ENCODE measurements at places on chromosomes 11 and 22.

DNA sequence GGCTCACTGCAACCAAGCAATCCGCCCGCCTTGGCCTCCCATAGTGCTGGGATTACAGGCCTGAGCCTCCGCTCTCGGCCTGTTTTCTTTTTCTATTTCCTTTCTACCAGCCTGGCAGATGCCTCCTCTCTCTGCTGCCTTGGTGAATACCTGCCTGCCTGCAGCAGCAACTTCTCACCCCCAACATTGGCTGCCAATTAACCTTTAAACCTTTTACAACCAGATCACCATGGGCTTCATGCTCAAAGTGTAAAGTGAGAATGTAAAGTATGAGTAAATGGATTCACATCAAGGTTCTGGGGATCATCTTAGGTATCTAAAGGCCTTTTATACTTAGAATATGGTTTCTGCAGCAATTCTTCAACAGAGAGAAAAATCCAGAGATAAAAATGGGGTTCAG is 13.0 kb upstream of the FCHSD2 start:
- no peak for DNase-seq

DNA sequence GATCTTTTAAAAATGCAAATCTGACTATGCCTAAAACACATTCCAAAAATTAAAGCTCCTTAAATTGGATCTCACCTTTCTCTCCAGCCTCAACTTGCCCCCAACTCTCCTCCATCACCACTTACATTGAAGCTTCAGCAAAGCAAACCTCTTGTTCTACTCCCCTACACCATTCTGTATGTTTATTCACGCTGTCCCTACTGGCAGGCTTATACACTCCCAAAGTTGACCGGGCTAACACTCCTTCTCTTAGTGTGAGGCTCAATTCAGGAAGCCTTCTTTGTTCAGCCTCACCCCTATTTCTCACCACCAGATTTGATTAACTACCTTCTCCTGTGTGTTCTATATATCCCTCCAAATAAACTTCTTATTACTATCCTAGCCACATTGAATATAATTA is 1.8 kb upstream of the GDPD4 start:
- DNase-seq: no peak

DNA sequence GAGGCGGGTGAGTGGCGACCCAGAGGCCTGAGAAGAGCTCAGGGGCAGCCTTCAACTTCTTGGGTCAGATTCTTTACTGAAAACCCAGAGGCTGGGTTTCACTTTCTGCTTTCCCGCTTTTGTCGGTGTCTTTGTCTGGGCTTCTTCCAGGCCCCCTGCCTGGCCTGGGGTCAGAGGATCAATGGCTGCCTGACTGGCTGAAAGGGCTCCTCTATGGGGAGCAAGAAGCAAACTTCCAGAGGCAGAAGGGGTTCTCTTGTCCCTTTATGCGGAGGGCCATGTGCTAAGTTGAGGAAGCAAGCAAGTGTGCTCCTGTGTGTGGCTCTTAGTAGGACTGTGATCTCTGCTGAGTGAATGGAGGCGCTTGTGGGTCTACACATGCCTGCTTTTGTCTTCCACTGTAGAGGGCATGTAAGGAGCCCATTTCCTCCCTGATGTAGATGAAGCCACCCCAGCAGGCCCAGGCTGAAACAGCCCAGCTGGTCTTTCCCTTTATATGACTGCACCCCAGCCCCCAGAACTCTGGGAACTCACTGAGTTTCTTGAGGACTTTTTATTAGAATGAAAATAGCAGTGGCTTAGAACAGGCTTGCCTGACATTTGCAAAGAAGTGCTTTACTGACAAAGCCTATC is 1.0 kb upstream of the PKNOX2 start:
- no peak for DNase-seq

DNA sequence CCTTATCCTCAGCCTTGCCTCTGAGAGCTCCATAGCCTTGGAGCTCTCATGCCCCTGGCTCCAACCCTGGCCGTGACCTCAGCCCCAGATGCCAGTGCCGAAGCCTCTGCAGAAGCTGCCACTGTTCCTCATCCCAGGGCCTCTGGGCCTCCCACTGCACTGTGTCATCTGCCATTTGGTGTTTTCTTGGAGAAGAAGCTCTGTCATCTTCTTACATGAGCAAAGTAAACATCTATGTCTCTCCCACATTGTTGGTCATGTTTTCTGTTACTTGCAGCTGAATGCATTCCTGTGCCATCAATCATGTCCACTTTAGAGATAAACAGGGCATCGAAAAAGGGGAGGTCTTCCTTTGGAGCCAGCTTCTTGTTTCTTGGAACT is 45.0 kb upstream of the FTH1 start:
- no peak for DNase-seq

- no peak for DNase-seq
These were observed 34.4 kb downstream of the CYP2R1 start for GRCh38 chr11:14857621-14858020.

GRCh38 chr11:693887-694562 is 997 bp downstream of the DEAF1 start:
- DNase-seq: no peak

GRCh38 chr22:24002851-24003250 is 2.4 kb downstream of the GSTT4 start:
- no peak for DNase-seq

DNA sequence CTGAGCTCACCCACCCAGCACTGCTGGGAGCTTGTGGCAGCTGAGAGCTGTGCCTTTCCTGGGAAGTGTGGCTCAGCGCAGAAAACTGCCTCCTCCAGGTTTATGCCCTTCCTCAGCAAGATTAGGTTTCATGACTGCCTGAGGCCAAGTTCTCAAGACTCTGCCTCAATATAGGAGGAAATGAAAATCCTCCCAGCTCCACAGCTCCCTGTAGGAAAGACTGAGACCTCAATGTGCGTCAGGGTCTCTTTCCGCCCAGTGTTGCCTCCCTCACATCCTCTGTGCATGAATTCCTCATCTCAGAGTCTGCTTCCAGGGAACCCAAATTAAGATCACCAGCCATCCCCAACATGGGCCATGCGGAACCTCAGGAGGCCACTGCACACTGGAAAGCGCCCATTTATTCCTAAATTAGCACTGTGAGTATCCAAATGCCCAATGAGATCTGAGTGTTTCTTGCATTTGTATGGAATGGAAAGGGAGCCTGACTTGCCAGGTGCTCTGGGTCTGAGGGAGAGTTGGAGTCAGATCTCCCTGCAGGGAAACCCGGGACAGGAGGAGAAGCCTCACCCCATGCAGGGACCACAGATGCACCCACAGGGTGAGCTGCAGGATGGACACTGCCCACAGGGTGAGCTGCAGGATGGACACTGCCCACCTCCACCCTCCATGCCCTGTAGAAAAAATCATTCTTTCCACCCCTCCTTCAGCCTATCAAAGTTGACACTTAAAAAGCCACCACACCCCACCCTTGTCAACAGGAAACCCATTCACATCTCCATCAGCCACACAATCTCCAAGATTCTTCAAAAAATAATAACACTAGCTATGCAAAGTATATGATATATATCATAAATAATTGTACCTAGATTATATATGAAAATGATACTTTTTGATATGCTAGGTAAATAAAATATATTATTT is 97.4 kb upstream of the IGLL5 start:
- no peak for DNase-seq

DNA sequence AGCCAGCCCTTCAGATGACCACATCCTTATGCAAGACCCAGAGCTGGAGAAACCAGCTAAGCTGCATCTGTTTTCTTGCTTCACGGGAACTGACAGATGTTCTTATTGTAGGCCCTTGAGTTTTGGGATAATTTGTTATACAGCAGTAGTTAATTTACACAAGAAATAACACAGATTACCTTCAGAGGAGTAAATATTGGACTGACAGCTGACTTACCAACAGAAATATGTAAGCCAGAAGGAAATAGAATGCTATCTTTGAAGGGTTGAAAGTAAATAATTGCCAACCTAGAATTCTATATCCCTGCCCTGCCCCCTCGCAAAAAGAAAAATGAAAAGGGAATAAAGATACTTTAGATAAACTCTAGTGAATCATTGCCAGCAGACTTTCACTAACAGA is 124.1 kb downstream of the WNT7B start:
- DNase-seq: no peak

DNA sequence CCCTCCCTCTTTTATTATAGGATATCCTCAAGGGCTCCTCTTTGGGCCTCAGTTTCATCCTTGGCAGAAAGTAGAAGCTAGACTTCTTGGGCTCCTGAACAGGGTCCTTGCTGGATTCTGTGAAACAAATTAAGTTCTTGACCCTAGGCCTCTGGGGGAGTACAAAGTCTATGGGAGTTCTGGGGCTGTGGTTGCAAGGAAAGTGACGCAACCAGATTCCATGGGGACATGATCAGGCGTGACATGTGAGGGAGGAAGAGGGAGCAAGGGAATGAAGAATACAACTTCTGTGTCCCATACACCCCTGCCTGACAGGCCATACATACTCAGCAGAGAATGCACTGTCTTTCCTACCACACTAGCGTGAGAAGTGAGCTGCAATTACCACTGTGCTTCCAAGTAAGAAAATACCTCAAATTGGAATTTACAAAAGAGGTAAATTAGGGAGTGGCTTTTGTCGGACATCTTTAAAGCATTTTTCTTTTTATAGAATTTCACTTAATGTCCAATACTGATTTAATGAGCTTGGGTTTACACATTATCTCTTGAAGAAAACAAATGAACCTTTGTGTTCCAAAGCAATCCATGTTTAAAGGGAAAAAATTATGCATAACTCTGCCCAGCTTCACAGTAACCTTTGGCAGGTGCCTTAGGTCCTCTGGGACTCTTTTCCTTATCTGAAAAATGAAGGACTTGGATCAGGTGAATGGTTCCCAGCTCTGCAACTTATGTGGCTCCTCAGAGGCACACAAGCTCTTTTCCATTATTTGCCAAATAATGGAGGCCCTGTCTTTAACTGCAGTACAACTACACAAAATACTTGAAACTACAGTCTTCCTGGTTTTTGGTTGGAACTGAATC is 38.9 kb downstream of the LIMK2 start:
- no peak for DNase-seq

GRCh38 chr11:72681226-72682153 is 7.3 kb upstream of the PDE2A start:
- DNase-seq: no peak

GRCh38 chr11:94629741-94630140 is 62.6 kb downstream of the PIWIL4 start:
- no peak for DNase-seq

DNA sequence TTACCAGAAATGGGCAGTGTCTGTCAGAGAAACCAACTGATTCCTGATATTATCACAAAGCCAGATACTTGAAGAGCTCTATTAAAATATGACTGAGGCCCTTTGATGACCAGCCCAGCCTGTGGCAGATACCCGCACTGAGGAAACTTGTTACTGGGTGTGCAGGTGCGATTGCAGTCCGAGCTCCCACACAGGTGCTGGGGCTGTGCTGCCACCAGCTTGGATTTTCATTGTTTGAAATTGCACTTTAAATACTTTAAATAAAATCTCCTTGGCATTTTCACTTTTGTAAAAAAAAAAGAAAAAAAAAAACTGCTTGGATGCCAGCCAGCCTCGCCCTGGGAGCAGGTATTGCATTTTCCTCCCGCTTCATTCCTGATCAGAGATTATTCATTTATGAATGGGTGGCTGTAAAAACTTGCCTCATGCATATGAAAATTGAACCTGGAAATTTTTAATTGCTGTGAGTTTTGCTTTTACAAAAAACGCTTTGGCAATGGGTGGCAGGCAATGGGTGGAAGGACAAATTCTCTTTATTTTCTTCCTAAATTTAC is 21.2 kb downstream of the EHF start:
- no peak for DNase-seq

GRCh38 chr22:42324990-42325710 is 54.7 kb upstream of the TCF20 start:
- no peak for DNase-seq

GRCh38 chr11:126165311-126165720 is 46.1 kb downstream of the RPUSD4 start:
- no peak for DNase-seq

DNA sequence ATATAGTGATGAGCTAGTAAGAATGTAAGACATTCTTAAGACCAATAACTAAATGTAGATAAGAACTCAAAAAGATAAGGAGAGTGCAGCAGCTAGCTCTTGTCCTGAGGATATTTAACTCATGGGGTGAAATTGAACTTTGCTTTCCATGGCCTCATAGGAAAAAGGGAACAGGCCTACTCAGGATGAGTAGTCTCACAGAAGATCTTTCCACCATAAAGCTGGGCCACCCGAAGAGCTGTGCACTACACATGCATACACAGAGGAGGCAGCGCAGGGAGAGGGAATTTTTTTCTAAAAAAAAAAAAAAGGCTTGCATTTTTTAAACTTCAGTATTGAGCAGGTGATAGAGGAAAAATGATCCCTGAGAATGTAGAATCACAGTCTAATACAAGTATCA is 59.9 kb upstream of the CFAP300 start:
- no peak for DNase-seq

- DNase-seq: no peak
These were observed 40.8 kb downstream of the CACNA1I start for GRCh38 chr22:39611360-39611759.

DNA sequence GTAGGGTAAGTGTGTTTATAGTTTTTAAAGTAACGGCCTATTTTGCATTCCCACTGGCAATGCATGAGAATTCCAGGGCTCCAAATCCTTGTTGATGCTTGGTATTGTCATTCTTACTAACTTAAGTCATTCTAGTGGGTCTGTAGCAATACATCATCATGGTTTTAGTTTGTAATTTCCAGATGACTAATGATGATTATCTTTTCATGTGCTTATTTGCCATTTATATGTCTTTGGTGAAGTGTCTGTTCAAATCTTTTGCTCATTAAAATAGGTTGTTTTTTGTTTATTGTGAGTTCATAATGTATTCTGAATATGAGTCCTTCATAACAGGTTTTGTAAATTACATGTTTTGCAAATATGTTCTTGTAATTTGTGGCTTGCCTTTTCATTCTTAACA is 31.2 kb downstream of the MTMR3 start:
- DNase-seq: no peak
